ENCODE measurements at places on chromosomes 3 and 15.

- DNase-seq, result no peak
These were observed 103.5 kb downstream of the TBC1D2B start for GRCh38 chr15:77974098-77974414.

DNA sequence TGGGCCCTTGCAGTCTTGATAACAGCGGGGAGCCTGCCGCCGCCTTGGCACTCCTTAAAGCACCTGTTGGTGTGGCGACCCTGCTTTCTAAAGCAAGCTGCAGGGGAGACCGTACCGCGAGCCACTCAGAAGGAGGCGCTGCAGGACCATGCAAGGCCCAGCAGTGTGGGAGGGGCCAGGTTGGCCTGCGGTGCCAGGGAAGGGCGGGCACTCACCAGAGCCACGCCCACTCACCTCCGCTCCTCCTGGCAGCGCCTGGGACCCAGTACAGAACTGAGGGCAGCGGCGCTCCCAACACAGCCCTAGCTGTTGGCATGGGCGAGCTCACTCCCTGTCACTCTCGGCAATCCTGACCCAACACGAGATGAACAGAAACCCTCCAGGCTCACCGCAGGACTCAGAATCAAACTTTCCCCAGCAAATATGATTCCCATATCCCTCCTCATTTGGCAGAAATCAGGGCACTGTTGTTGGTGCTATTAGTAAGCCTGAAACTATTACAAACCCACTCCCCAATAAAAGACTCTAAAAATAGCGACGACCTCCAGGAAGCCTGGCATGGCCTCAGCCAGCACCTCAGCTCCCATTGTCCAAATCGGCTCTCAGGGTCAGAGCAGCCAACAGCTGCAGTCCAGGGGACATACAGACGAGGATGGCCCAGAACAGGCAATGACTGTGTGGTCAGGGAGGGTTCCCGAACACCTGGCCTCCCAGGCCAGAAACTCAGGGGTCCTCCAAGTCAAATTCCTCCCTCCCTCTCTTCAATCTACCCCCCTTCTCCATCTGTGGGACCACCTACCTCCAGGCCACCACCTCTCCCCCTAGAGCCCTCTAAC, 77.2 kb downstream of the TBC1D2B start:
- DNase-seq, result peak; percentile 84

DNA sequence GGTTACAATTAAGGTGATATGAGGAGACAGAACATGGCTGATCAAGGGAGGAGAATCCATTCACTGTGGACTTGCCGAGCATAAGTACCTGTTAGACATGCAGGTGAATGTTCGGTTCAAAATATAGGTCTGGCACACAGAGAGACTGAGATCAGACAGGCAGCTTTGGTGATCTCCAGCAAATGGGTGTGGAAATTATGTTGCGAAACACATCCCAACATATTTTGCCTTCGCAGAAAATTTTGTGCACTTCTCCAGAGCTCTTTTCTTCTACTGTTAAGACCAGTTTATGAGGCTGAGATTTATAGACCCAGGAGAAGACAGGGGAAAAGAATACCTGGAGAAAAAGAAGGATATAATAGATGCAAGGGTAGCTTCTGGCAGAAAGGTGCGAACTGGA, 183.2 kb downstream of the NEK10 start:
- DNase-seq, result no peak

DNA sequence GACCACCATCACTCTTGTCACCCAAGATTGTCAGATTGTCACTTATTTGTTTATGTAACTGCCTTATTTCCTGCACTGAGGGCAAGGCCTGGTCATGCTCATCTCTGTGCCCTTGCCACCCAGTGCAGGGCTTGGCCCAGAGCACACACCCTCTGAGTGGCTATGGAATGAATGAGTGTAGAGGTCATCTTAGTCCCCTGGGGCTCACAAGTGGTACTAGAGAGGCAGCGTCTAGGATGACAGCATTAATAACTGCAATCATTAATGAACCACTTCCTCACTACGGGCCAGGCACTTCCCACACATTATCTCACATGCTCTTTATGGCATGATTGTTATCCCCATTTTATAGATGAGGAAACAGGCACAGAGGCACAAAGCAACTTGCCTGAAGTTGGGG, 117.0 kb downstream of the SMAD6 start:
- no peak for DNase-seq

DNA sequence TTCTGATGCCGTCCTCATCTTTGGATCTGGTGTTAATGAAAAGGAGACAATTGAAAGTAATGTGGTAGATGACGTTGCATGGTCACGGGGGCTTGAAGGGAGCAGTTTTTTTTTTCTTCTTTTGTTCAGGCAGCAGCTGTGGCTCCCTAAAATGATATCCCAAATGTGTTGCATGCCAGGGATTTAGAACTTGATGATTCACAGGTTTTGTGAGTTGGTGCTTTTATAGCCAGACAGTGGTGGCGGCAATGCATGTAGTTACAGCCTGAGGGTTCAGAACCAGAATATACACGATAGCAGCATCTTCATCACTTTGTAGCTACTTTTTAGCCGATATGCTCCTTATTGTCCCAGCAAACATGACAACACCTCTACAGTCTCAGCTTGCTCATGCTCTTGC, 133.4 kb downstream of the CHST2 start:
- DNase-seq, result no peak

DNA sequence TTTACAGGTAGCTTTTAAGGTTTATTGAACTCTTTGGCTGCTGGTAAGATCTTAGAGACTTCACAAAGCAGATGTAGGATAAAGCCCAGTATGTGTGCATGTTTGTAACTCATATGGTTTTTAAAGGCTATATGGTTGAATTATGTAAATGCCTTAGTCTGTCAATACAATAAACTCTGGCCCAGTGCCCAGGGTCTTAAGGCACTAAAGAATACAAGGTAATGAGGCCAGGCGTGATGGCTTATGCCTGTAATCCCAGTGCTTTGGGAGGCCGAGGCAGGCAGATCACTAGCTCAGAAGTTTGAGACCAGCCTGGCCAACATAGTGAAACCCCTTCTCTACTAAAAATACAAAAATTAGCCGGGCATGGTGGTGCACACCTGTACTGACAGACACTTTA, 170.3 kb upstream of the CGNL1 start:
- no peak for DNase-seq

- DNase-seq, result no peak
These were observed 7.7 kb upstream of the SEMA3F start for GRCh38 chr3:50147447-50147846.

GRCh38 chr3:195172039-195172684, 98.8 kb downstream of the XXYLT1 start:
- DNase-seq, result no peak

DNA sequence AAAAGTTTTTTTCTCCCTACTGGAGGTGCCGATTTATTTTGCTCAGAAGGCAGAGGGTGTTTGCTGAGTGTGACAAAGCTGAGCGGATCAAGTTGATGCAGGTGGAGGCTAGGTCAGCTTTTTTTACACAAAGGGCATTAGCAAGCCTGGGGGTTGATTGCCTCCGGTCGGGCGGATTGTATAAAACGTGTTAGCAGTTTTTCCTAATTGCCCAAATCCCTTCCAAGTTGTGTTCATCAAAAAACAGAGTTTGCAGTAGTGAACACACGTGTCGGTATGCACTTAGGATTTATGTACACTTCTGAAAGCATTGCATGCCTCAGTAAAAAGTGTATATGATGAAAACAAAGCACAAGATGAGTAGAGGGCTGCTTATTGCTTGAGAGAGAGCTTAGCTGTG, 2.6 kb downstream of the GPR160 start:
- DNase-seq, result no peak

GRCh38 chr15:61057376-61057775, 171.7 kb downstream of the RORA start:
- no peak for DNase-seq

GRCh38 chr15:52822475-52822874, 32.3 kb upstream of the ONECUT1 start:
- DNase-seq, result no peak

Measured in activated naive CD4-positive, alpha-beta T cell treated with anti-CD3 and anti-CD28 coated beads, Interleukin-2, amount 10 ng/mL, durations not matched to agents 7 days and 5 days (primary cell).